ENCODE measurements at places on chromosomes 12 and 14. TPM values are rescaled to one million over a fixed set of nuclear protein-coding genes. Genes with fewer than 3 reads are reported as not detected.

CCDC177 gene
- not detected for total RNA-seq

FAM222A gene
- 3.0 TPM for total RNA-seq

ABHD12B gene
- total RNA-seq, result not detected

SPX gene
- 0.28 TPM for total RNA-seq

YLPM1 gene
- total RNA-seq, result 52.2 TPM

FERMT2 gene
- 0.93 TPM for total RNA-seq

Measured in CD8-positive, alpha-beta memory T cell (primary cell).